ENCODE measurements at places on chromosomes 4 and X. TPM values are rescaled to one million over a fixed set of nuclear protein-coding genes. Genes with fewer than 3 reads are reported as not detected.

GRCh38 chr4:152609481-152609880 is 70.3 kb downstream of the TMEM154 start:
- no peak for DNase-seq

CHRNA9 gene
- not detected for total RNA-seq

DNA sequence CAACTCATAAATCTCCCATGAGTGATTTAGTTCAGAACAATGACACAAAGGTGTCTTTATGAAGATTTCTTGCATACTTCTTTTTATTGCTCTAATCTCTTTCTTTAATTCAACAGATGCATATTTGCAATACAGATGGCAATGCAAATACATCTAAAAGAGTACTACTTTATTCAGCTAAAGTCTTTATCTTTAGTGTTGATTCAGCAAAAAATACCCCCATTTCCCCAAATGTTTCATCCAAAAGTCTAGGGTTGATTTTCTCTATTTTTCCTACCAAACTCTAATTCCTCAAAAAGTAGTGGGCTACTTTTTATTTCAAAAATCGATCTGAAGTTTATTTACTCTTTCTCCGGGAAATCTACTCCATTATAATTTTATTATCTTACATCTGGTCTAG is 1055.2 kb downstream of the STIM2 start:
- DNase-seq: no peak

DNA sequence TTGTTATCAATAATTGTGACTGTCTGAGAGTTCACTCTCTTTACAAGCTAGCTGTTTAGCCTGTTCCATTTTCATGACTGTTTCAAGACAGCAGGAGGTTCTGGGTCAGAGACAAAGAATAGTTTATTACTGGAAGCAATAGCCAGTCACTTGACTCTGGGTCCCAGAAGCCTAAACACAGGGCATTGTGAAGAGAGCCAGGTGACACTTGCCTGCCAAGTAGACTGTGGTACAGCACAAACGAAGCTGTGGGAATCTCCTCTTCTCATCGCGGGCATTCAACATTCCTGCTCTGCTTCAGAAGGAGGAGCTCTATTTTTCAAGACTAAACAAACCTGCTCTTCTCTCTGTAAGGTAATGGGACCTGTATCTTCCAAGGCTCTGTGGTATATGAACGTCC is 485.1 kb downstream of the TRIML1 start:
- no peak for DNase-seq

- DNase-seq: peak; percentile 28
These were observed 126.4 kb downstream of the HMX1 start for GRCh38 chr4:8745005-8745790.

- DNase-seq: no peak
These were observed 33.5 kb downstream of the PCDH19 start for GRCh38 chrX:100376576-100376975.

COL4A5 gene
- total RNA-seq: 26.6 TPM

FRMD7 gene
- total RNA-seq: not detected
